ENCODE measurements at places on chromosomes 2 and 18. TPM values are rescaled to one million over a fixed set of nuclear protein-coding genes. Genes with fewer than 3 reads are reported as not detected.

The IL1R2 gene
- total RNA-seq: 6.1 TPM

The CD28 gene
- not detected for total RNA-seq

The POTEC gene
- not detected for total RNA-seq

The CKAP2L gene
- 19.4 TPM for total RNA-seq

The ICOS gene
- not detected for total RNA-seq

The CYBRD1 gene
- 37.9 TPM for total RNA-seq

The UGT1A6 gene
- total RNA-seq: not detected

The STPG4 gene
- not detected for total RNA-seq

The METTL4 gene
- total RNA-seq: 4.7 TPM

The GEN1 gene
- total RNA-seq: 6.3 TPM

The B3GNT7 gene
- total RNA-seq: 0.80 TPM

The LINC00305 gene
- total RNA-seq: not detected

The GYPC gene
- 93.2 TPM for total RNA-seq

The HES6 gene
- total RNA-seq: 2.2 TPM

The ZRANB3 gene
- 6.7 TPM for total RNA-seq

The PXDN gene
- total RNA-seq: 509 TPM

The DNAH6 gene
- under 0.01 TPM for total RNA-seq

The C2orf66 gene
- total RNA-seq: not detected

The DSG1 gene
- total RNA-seq: not detected

The TBR1 gene
- total RNA-seq: under 0.01 TPM

The VAMP5 gene
- 63.6 TPM for total RNA-seq

The LIMS3 gene
- total RNA-seq: 0.48 TPM

The ING5 gene
- total RNA-seq: 16.2 TPM

The SCYGR5 gene
- total RNA-seq: not detected

The CD8B gene
- not detected for total RNA-seq

The CRYGD gene
- not detected for total RNA-seq

The ALPI gene
- not detected for total RNA-seq

The TMEM163 gene
- total RNA-seq: 0.13 TPM

The CD207 gene
- total RNA-seq: not detected

The HOXD12 gene
- not detected for total RNA-seq

The KIAA2012 gene
- total RNA-seq: not detected

The CLEC4F gene
- not detected for total RNA-seq

The TMEM182 gene
- 2.6 TPM for total RNA-seq

The CGREF1 gene
- total RNA-seq: 4.6 TPM

The IL36RN gene
- not detected for total RNA-seq

The SP140L gene
- 4.0 TPM for total RNA-seq

The C2orf74 gene
- 14.3 TPM for total RNA-seq

The ANO7 gene
- total RNA-seq: 1.4 TPM

The NBEAL1 gene
- total RNA-seq: 12.5 TPM

The MOGAT1 gene
- total RNA-seq: not detected

The RAB17 gene
- total RNA-seq: not detected

The MARCHF4 gene
- total RNA-seq: 1.0 TPM

The SCYGR4 gene
- not detected for total RNA-seq

The HOXD13 gene
- total RNA-seq: not detected

The EMILIN1 gene
- 790 TPM for total RNA-seq

The GBX2 gene
- total RNA-seq: 0.78 TPM

The WDR54 gene
- total RNA-seq: 88.8 TPM

The SLC35G4 gene
- not detected for total RNA-seq

The SOWAHC gene
- total RNA-seq: 16.3 TPM

The FAM161A gene
- total RNA-seq: 1.8 TPM

The ITGB6 gene
- 15.0 TPM for total RNA-seq

The APCDD1 gene
- 20.5 TPM for total RNA-seq

The DYNC2LI1 gene
- total RNA-seq: 10.1 TPM

The ATP6V1B1 gene
- total RNA-seq: 0.40 TPM

The NT5DC4 gene
- not detected for total RNA-seq

The FN1 gene
- total RNA-seq: 6,279 TPM

The ZSWIM2 gene
- total RNA-seq: not detected

The IL36G gene
- total RNA-seq: not detected

The G6PC2 gene
- total RNA-seq: not detected

Measured in epithelial cell of alveolus of lung (primary cell).